Stimulated activated naive CD4-positive, alpha-beta T cell treated with Interleukin-2 at 50 U/mL for 16 hours (primary cell): ENCODE measurements at places on chromosomes 12 and 14.

GRCh38 chr12:109764123-109764522 lies 50.5 kb downstream of the FAM222A start:
- DNase-seq, result no peak

DNA sequence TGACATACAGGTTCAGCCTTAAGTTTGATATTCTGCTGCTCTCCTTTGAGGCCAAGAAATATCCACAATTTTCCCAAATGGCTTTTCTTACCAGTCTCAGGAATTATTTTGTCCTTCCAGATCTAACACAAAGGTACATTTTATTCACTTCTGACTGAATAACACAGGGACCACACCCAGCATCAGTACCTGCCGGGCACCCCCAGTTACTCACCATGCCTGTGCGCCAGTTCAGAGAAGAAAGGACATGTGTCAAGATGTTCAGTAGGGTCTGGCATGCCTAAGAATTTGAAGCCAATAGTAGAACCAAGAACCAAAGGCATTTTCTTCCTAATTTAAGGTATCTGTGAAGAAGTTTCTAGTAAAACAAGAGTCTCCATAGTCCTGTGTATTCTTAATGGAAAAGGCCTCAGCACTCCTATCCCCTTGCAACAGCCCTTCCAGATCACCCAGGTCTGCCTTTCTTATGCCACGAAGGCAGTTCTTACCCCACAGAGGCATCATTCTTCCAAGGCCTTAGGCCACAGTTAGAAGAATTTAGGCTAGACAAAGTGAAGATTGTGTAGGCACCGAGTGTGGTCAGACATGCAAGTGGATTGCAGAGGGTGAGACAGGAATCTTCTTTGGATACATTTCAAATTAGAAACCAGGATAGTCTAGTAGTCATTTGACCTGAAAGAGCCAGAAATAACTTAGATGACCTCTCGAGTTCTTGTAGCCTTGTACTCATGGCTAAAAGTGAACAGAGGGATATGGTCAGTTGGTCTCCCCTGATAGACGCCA lies 140.1 kb upstream of the HIF1A start:
- no peak for DNase-seq

DNA sequence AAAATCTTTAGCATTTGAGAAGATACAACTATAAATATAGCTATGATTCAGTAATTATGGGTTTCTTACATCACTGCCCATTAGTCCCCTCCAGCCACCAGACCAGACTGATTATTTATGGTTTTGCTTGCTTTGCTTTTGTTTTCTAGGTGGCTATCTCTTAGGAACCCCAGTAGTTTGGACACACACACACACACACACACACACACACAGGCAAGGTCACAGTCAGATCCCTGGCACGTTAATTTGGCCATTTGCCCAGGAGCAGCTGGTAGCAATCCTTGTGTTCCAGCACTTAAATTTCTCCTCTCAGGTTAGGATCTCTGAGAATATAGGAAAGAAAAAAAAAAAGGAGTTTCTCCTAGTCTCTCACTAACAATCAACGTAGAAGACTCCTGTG lies 90.2 kb upstream of the RESF1 start:
- DNase-seq, result no peak

DNA sequence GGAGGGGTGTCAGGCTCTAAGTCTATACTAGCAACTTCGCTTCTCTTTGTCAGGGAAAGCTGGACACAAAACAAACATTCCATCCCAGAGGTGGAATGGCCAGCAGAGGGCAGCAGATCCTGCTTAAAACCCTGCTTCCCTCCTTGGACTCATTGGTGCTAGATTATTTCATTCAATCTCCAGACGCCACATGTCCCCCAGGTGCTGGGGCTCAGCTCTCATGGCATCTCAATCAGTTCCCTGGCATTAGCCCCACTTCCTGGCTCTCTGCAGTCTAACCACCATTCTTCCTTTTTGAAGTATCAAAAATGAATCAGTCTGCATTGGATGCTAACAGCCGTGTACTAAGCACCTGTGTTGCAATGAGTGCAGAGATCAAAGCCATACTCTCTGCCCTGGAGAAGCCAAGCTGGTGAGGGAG lies 8.1 kb upstream of the PPP1R1A start:
- DNase-seq, result peak; percentile 26

DNA sequence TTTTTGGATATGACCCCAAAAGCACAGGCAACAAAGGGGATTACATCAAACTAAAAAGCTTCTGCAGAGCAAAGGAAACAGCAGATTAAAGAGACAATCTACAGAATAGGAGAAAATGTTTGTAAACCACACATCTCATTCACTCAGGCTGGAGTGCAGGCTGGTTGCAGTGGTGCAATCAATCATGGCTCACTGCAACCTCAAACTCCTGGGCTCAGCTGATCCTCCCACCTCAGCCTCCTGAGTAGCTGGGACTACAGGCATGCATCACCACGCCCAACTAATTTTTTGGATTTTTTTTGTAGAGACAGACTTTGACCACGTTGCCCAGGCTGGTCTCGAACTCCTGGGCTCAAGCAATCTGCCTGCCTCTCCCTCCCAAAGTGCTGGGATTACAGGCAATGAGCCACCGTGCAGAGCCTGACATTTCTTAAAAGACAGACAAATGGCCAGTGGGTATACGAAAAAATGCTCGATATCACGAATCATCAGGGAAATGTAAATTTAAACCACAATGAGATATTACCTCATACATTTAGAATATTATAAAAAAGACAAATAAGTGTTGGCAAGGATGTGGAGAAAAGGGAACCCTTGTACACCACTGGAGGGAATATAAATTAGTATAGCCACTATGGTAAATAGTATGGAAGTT lies 9.8 kb downstream of the NCKAP5L start:
- no peak for DNase-seq

- DNase-seq, result no peak
These were observed 129.7 kb downstream of the PAX9 start for GRCh38 chr14:36791402-36791801.

- DNase-seq, result no peak
These were observed 14.4 kb downstream of the EML1 start for GRCh38 chr14:99807413-99808153.

GRCh38 chr14:75249958-75250336 lies 28.7 kb upstream of the FOS start:
- DNase-seq, result no peak

DNA sequence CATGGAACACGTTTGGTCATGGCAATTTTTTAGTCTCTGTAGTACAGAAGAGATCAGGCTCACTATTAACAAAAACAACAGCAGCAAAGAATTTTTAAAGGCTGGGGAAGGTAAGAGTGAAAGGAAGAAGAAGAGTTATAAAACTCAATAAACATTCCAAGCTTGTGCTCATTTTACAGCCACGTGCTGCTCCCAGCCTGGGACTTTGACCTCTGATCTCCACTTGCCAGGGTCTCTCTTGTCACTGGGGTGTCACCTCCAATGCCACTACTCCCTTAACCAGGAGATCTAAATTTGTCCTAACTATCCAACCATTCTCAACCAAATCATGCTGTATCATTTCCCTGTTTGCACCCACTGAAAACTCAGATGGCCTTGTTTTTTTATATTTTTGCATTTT lies 605.1 kb downstream of the VRK1 start:
- DNase-seq, result no peak

GRCh38 chr14:61625165-61625564 lies 70.1 kb upstream of the HIF1A start:
- no peak for DNase-seq

GRCh38 chr12:131397493-131398181 lies 313.3 kb upstream of the SFSWAP start:
- DNase-seq, result no peak

- DNase-seq, result no peak
These were observed 398.4 kb downstream of the NUAK1 start for GRCh38 chr12:105740369-105740768.

- DNase-seq, result no peak
These were observed 171.0 kb upstream of the PRICKLE1 start for GRCh38 chr12:42760550-42760949.

DNA sequence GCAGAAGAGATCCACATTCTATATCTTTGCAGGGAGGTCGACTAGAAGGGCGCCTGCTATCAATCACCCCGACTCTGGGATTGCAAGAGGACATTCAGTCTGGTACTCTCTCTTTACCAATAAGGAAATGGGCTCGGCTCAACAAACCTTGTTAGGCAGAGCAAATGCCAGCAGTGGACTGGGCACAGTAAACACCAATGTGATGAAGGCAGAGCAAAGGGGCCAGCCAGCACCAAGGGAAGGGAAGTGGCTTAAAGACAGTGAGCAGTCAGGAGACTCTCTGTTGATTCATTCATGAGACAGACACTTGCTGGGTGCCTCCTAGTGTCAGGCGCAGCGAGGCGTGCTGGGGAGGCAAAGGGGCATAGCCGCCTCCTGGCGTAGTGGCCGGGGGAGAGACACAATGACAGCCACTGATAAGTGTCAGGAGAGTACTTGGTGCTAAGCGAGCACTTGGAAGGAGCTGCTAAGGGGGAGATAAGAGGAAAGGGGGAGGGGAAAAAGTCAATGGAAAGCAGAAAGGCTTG lies 34.1 kb downstream of the TMCC3 start:
- DNase-seq, result no peak

GRCh38 chr12:112964067-112964670 lies 14.2 kb upstream of the OAS2 start:
- no peak for DNase-seq

GRCh38 chr14:54653712-54654469 lies 87.0 kb downstream of the SAMD4A start:
- no peak for DNase-seq

DNA sequence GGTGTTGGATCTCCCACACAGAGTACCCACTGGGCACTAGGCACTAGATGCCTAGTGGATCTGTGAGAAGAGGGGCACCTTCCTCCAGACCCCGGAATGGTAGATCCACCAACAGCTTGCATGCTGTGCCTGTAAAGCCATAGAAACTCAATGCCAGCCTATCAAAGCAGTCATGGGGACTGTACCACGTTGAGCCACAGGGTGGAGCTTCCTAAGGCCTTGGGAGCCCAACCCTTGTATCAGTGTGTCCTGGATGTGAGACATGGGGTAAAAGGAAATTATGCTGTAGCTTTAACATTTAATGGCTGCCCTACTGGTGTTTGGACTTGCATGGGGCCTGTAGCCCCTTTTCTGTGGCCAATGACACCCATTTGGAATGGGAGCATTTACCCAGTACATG lies 1024.9 kb downstream of the TMEM121 start:
- DNase-seq, result no peak

DNA sequence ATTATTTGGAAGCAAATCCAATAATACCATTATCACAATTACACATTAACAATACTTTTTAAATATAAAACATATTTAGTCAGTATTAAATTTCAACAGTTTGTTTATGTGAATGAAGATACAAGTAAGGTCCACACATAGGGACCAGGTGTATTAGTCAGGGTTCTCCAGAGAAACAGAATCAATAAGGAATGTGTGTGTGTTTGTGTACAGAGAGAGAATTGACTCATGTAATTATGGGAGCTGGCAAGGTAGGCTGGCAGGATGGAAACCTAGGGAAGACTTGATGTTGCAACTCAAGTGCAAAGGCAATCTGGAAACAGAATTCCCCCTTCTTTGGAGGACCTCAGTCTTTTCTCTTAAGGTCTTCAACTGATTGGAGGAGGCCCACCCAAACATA lies 123.2 kb upstream of the OTX2 start:
- DNase-seq, result no peak

DNA sequence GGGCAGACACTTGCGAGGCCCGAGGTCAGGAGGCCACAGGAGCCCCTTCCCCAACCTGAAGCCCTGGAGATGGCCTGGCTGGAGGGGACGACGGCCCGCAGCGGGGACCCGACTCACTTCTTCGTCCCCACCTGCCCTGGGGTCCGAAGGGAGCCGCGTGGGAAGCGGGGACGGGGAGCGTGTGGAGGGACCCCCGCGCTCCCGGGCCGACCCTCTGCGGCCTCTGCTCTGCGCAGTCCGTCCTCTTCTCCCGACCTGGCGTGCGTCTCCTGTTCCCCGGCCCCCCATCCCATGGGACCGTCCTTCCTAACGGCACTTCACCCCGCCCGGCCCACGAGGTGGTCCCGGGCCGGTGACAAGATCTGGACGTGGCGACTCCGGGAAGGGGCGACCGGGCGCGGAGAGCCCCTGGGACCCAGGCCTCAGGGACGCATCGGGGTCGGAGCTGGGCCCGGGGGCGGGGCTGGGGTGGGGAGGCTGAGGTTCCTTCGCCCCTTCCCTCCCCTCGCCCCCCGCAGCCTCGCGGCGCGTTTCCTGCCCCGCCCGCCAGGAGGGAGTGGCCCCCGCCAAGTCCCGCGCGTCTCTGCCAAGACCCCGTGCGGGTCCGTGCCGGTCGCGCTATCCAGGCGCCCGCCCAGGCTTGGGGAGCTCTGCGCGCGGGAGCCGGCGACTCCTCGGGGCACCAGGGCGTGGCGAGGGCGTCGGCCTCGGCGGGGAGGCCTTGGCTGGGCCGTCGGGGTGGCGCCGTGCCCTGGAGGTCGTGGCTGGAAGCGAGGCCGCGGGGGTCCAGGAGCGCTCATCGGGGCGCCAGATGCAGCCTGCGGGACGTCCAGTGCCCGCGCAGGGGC lies 97.1 kb downstream of the TNFAIP2 start:
- DNase-seq, result no peak

- DNase-seq, result no peak
These were observed 194.5 kb upstream of the C14orf180 start for GRCh38 chr14:104385111-104385510.

- DNase-seq, result no peak
These were observed 14.0 kb downstream of the KCTD10 start for GRCh38 chr12:109462868-109463692.

- DNase-seq, result no peak
These were observed 189.9 kb upstream of the CNTN1 start for GRCh38 chr12:40502322-40502721.

DNA sequence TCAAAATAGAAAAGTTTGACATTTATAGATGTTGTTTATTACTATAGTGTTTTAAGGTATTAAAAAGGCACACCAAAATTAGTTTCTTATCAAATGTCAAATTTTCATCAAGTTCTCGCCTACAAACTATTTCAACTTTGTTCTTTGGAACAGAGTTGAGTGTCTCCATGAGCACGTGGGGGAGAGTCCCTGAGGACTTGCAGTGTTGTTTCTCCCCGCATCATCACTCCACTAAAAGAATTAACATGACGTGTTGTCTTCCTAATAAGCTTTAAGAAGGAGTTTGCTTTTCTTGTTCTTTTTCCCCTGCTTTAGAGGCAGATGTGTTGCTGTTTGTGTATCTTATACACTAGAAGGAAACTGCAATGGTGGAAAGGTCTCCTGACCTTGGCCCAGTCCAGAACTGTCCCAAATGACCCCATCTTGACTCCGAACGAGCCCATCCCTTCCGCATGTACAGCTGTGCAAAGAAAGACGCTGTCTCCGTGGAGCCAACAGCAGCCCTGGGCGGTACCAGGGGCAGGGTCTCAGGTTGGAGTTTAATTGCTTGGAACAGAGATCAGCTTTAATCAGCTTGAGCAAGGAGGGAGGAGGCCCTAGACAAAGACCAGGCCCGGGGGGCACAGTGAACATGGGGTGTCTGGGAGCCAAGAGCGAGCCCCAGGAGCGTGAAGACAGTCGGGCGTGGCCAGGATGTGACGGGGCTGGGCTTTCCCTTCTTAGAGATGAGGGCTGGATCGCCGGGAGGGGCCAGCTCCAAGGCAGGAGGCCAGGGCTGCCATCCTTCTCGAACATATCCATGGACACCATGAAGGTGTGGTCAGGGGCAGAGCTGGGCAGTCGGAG lies 215.4 kb upstream of the RTL1 start:
- no peak for DNase-seq

GRCh38 chr14:53306267-53306721 lies 153.2 kb upstream of the DDHD1 start:
- peak; percentile 25 for DNase-seq

GRCh38 chr12:48788524-48788853 lies 400 bp downstream of the ADCY6 start:
- no peak for DNase-seq

- no peak for DNase-seq
These were observed 69.0 kb upstream of the RERGL start for GRCh38 chr12:18158774-18159557.
